ENCODE measurements at places on chromosomes 7 and 10. TPM values are rescaled to one million over a fixed set of nuclear protein-coding genes. Genes with fewer than 3 reads are reported as not detected.

Gene OR6B1
- not detected for total RNA-seq

Gene HTR7
- total RNA-seq: not detected

Gene MLXIPL
- total RNA-seq: 0.53 TPM

Gene RBM28
- 26.9 TPM for total RNA-seq

Gene GALNT17
- not detected for total RNA-seq

Gene PTPN20
- total RNA-seq: not detected

Gene DRGX
- total RNA-seq: not detected

Gene TAS2R5
- 0.10 TPM for total RNA-seq

Gene PLEKHS1
- not detected for total RNA-seq

Gene PAPSS2
- total RNA-seq: 23.2 TPM

Gene INSYN2A
- not detected for total RNA-seq

Gene RNF32
- 1.9 TPM for total RNA-seq

Gene NUTM2A
- total RNA-seq: not detected

Gene HOXA6
- total RNA-seq: 28.1 TPM

Gene SLC13A1
- total RNA-seq: not detected

Gene TEX36
- not detected for total RNA-seq

Gene OR2A42
- not detected for total RNA-seq

Gene ZNF117
- total RNA-seq: 0.74 TPM

Gene PRKCQ
- total RNA-seq: 0.03 TPM

Gene AKR1D1
- not detected for total RNA-seq

Gene EN2
- not detected for total RNA-seq

Gene ASB4
- 0.08 TPM for total RNA-seq

Gene MPP7
- 2.2 TPM for total RNA-seq

Gene EGR2
- 5.6 TPM for total RNA-seq

Gene ZNF727
- total RNA-seq: not detected

Gene STYXL1
- 38.3 TPM for total RNA-seq

Gene UCMA
- not detected for total RNA-seq

Gene AKR1C2
- 15.5 TPM for total RNA-seq

Gene PAPOLB
- not detected for total RNA-seq

Gene SH2B2
- total RNA-seq: 2.0 TPM

Gene COL13A1
- total RNA-seq: 0.18 TPM

Gene TWIST1
- total RNA-seq: not detected

Gene HOXA9
- total RNA-seq: 96.1 TPM

Gene GLI3
- total RNA-seq: not detected

Gene RBP4
- total RNA-seq: 4.5 TPM

Gene ASZ1
- not detected for total RNA-seq

Gene MOGAT3
- 8.2 TPM for total RNA-seq

Gene SPAM1
- total RNA-seq: not detected

Measured in HT-29 (cell line).